Placental epithelial cell (primary cell): ENCODE measurements at places on chromosomes 2 and 18. TPM values are rescaled to one million over a fixed set of nuclear protein-coding genes. Genes with fewer than 3 reads are reported as not detected.

The GPAT2 gene
- 1.2 and 14.2 TPM in 2 replicates for total RNA-seq

The BMP10 gene
- total RNA-seq: not detected in 2 replicates

The TIGD1 gene
- total RNA-seq: 3.4 and 5.5 TPM in 2 replicates

The METTL21A gene
- 6.7 and 11.6 TPM in 2 replicates for total RNA-seq

The WNT10A gene
- total RNA-seq: under 0.01 and 0.11 TPM in 2 replicates

The MARCHF4 gene
- total RNA-seq: 0.39 and 8.0 TPM in 2 replicates

The DSG4 gene
- total RNA-seq: not detected in 2 replicates

The TSPYL6 gene
- not detected in 2 replicates for total RNA-seq
